Suprapubic skin (tissue), 4 donors: ENCODE measurements at places on chromosomes 11 and 22.

DNA sequence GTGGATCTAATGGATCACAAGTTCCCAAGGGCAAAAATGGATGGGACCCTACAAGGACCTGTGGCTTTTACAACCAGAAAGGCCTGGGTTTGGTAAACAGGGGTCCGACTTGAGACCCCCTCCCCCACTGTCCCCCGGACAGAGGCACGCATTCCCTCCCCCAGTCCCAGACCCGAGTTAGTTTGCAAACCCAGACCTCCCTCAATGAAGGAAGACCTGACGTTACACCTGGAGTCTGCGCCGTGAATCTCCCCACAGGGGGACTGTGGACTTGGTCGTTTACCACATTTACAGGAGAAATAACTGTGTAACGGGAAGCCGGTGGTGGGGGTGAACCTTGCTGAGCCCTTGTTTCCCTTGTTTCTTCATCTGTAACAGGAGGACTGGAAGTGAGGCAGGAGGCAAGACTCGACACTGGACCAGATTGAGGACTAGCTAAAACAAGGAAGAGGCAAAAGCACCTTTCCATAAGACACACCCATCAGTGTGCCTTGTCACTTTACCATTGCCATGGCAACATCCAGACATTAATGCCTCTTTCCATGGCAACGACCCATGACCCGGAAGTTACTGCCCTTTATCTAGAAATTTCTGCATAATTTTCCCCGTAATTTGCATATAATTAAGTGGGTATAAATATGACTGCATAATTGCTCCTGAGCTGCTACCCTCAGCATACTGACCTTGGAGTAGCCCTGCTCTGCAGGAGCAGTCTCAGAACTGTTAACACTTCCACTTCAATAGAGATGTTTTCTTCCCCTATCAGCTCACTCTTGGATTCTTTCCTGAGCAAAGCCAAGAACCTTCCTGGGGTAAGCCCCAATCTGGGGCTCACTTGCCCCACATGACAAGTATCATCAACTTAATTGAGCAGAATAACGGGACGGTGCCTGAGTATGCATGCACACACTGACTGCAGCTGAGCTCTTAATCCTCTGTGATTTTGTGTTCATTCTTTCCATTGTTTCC, 25.4 kb downstream of the PDGFB start:
- H3K27ac ChIP-seq: no peak overlapping the region
- DNase-seq: peak; percentile 50
- peaks cover 7% of the 10 kb centered on the region for H3K36me3 ChIP-seq
- H3K27me3 ChIP-seq: no peaks in the 10 kb centered on the region
- H3K4me3 ChIP-seq: no peak overlapping the region
- H3K4me1 ChIP-seq: peaks cover 29% of the 10 kb centered on the region

DNA sequence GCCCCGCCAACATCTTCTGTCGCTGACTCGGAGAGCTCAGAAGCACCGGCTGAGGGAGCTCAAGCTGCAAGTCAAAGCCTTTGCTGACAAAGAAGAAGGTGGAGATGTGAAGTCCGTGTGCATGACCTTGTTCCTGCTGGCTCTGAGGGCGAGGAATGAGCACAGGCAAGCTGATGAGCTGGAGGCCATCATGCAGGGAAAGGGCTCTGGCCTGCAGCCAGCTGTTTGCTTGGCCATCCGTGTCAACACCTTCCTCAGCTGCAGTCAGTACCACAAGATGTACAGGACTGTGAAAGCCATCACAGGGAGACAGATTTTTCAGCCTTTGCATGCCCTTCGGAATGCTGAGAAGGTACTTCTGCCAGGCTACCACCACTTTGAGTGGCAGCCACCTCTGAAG, 6.7 kb downstream of the RAG1 start:
- no peaks in the 10 kb centered on the region for H3K4me1 ChIP-seq
- H3K27me3 ChIP-seq: no peaks in the 10 kb centered on the region
- no peak overlapping the region for H3K27ac ChIP-seq
- H3K36me3 ChIP-seq: no peaks in the 10 kb centered on the region

DNA sequence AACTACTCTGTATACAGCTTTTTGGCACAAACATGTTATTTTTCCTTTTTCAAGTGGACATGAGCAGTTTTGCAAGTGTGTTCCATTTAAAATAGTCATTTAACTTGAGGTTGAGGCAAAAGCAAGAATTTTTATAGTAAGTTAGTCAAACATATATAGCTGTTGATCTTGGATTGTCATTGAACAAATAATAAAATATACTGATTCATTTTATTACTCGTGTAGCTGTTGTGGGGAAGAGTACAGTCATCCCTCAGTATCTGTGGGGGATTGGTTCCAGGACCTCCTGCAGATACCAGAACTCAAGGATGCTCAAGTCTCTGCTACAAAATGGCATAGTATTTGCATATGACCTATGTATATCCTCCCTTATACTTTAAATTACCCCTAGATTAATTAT, 45.3 kb downstream of the EXT2 start:
- DNase-seq: no peak
- H3K4me1 ChIP-seq: peaks cover 4% of the 10 kb centered on the region
- peaks cover 28% of the 10 kb centered on the region for H3K36me3 ChIP-seq
- no peaks in the 10 kb centered on the region for H3K27me3 ChIP-seq
- H3K27ac ChIP-seq: no peak overlapping the region

- no peak for DNase-seq
- peaks cover 34% of the 10 kb centered on the region for H3K4me1 ChIP-seq
- no peaks in the 10 kb centered on the region for H3K27me3 ChIP-seq
Observed at GRCh38 chr11:34188181-34188580, 82.8 kb downstream of the NAT10 start.

GRCh38 chr22:46062232-46062615, 85.3 kb upstream of the WNT7B start:
- peaks cover 99% of the 10 kb centered on the region for H3K4me1 ChIP-seq
- H3K4me3 ChIP-seq: peak overlapping the region; percentile 79
- peak overlapping the region; percentile 98 for H3K27ac ChIP-seq
- H3K27me3 ChIP-seq: no peaks in the 10 kb centered on the region
- H3K36me3 ChIP-seq: no peaks in the 10 kb centered on the region

- no peaks in the 10 kb centered on the region for H3K27me3 ChIP-seq
- peaks cover 99% of the 10 kb centered on the region for H3K36me3 ChIP-seq
- DNase-seq: no peak
- no peaks in the 10 kb centered on the region for H3K4me1 ChIP-seq
Observed at GRCh38 chr22:19043121-19044085, 78.8 kb downstream of the DGCR2 start.

DNA sequence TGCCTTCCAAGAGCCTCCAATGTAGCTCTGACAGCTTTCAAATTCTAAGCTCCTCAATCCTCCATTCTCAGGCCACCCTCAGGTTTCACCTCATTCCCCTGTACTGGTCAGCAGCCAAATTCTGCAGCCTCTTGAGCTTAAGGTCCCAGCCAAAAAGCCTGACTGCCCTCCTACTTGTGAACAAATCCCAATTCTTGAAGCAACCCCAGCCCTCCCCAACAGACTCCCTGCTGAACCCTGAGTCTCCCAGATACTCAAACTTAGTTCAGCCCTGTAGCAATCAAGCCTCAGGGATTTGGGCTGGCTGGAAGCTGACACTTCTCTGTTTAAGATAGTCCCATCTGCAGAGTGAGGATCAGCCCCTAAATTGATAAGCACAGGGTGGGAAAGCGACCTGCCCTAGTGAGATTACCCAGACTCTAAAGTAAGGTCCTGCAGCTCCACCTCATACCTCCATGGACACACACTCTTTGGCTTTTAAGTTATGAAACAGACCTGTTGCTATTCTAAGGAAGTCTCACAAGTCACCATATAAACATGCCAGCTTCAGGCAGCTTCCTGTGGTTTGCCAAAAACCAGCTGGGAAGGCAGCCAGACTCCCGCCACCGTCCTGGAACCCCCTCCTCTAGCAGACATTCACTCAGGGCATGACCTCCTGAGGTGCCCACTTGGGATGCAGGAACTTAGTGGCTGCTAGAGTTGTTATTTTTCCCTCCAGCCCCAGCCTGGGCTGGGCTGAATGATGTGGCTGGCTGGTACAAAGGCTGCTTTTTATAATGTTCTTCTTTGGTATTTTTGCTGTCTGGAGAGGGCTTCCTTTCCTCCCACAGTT, 82.5 kb upstream of the PICALM start:
- no peaks in the 10 kb centered on the region for H3K27me3 ChIP-seq
- H3K4me3 ChIP-seq: no peak overlapping the region
- H3K36me3 ChIP-seq: no peaks in the 10 kb centered on the region
- DNase-seq: no peak
- H3K4me1 ChIP-seq: peaks cover 31% of the 10 kb centered on the region

- H3K27ac ChIP-seq: peak overlapping the region; percentile 66
- no peaks in the 10 kb centered on the region for H3K27me3 ChIP-seq
- DNase-seq: no peak
- no peak overlapping the region for H3K4me3 ChIP-seq
Observed at GRCh38 chr11:104106136-104106754, 57.7 kb downstream of the PDGFD start.

DNA sequence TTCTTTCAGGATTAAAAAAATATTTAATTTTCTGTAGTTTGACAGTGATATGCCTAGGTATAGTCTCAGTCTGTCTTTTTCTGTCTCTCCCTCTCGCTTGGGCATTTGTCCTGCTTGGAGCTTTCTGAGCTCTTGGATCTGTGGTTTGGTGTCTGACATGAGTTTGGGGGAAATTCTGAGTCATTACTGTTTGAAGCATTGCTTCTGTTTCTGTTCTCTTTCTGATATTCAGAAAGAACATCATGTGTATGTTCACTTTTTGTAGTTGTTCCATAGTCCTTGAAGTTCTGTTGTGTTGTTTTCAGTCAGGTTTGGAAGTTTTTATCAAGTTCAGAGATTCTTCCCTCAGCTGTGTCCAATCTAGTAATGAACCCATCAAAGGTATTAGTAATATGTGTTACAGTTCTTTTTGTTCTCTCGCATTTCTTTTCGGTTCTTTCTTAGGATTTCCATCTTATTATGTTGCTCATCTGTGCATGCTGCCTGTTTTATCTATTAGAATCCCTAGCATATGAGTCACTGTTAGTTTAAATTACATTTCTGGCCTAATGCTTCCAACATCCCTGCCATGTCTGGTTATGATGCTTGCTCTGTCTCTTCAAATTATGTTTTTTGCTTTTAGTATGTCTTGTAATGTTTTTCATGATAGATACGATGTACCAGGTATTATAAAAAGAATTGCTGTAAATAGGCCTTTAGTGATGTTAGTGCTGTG, 48.4 kb downstream of the DDX10 start:
- H3K27me3 ChIP-seq: no peaks in the 10 kb centered on the region
- no peak overlapping the region for H3K27ac ChIP-seq
- DNase-seq: no peak
- no peak overlapping the region for H3K4me3 ChIP-seq
- H3K4me1 ChIP-seq: no peaks in the 10 kb centered on the region
- H3K36me3 ChIP-seq: peaks cover 46% of the 10 kb centered on the region

GRCh38 chr11:6022956-6023355, 7.6 kb downstream of the OR56A1 start:
- no peaks in the 10 kb centered on the region for H3K36me3 ChIP-seq
- no peak overlapping the region for H3K27ac ChIP-seq
- H3K4me3 ChIP-seq: no peak overlapping the region
- H3K4me1 ChIP-seq: no peaks in the 10 kb centered on the region
- peaks cover 4% of the 10 kb centered on the region for H3K27me3 ChIP-seq
- DNase-seq: no peak

DNA sequence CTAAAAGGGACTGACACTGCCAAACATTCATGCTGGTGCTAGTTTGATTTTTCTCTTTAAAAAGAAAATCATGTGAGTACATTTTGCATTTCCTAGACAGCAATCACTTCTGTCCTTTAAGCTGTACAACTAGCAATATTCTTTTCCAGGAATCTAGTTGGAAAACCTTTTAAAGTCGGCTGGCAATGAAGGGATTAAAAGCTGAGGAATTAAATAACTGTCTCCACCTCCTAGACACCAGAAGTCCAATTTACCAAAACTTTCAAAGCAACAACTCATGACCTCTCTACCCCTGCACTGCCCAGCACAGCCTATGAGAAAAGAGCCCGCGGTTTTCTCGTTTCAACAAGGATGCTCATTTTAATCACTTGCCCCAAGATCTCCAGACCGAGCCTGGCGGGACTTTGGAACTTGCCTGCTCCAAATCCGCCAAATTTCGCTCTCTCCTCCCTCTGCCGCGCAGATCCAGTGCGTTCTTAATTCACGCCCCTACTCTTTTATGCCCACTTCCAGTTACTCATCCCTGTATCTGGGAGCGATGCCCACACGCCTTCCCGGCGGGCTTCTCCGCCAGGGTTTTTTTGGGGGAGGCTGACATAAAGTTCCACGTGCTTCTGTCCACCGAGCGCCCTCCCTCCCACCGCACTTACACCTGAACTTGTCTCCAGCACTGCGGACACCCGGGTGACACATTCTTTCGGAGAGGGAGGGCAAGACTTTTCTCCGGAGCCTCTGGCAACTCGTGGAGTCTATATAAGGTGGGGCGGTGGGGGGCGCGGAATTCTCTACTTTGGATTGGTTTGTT, 2.5 kb downstream of the MPPED2 start:
- peak overlapping the region; percentile 72 for H3K4me3 ChIP-seq
- DNase-seq: no peak
- H3K36me3 ChIP-seq: no peaks in the 10 kb centered on the region

- H3K4me3 ChIP-seq: no peak overlapping the region
- H3K27ac ChIP-seq: no peak overlapping the region
- H3K4me1 ChIP-seq: no peaks in the 10 kb centered on the region
- H3K27me3 ChIP-seq: peaks cover 3% of the 10 kb centered on the region
- DNase-seq: no peak
- H3K36me3 ChIP-seq: no peaks in the 10 kb centered on the region
Observed at GRCh38 chr22:39087881-39088684, 9.0 kb upstream of the APOBEC3H start.

- H3K36me3 ChIP-seq: peaks cover 9% of the 10 kb centered on the region
- H3K27ac ChIP-seq: no peak overlapping the region
- no peaks in the 10 kb centered on the region for H3K27me3 ChIP-seq
- H3K4me1 ChIP-seq: peaks cover 3% of the 10 kb centered on the region
Observed at GRCh38 chr11:35459489-35459888, 40.1 kb upstream of the SLC1A2 start.

- no peak for DNase-seq
- H3K4me1 ChIP-seq: no peaks in the 10 kb centered on the region
- no peak overlapping the region for H3K4me3 ChIP-seq
- H3K36me3 ChIP-seq: no peaks in the 10 kb centered on the region
- H3K27ac ChIP-seq: no peak overlapping the region
Observed at GRCh38 chr11:6303661-6304060, 16.6 kb downstream of the CAVIN3 start.

DNA sequence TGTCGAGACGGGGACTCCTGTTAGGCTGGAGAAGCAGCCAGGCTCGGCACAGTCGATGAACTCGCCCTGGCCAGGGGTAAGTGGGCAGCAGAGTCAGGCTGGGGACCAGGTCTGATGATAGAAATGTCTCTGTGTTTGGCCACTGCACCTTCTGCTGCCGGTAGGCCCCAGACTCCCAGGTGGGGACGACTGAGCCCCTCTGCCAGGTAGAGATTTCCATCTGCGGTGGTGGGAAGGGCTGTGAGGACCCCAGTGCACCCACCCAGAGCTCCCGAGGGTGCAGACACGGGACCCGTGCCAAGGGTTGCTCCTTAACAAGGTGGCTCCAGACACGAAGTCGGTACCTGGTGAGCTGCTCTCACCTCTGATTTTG, 862.5 kb downstream of the TBC1D22A start:
- no peak for DNase-seq
- H3K4me1 ChIP-seq: peaks cover 16% of the 10 kb centered on the region
- peaks cover 32% of the 10 kb centered on the region for H3K27me3 ChIP-seq
- H3K27ac ChIP-seq: no peak overlapping the region
- no peak overlapping the region for H3K4me3 ChIP-seq

GRCh38 chr11:95485115-95485900, 254.3 kb upstream of the SESN3 start:
- peaks cover 6% of the 10 kb centered on the region for H3K4me1 ChIP-seq
- H3K27ac ChIP-seq: no peak overlapping the region
- H3K4me3 ChIP-seq: no peak overlapping the region
- H3K36me3 ChIP-seq: no peaks in the 10 kb centered on the region
- no peaks in the 10 kb centered on the region for H3K27me3 ChIP-seq
- no peak for DNase-seq
